Stimulated activated CD8-positive, alpha-beta memory T cell treated with anti-CD3 and anti-CD28 coated beads, Interleukin-4, amount 100 ng/mL, for 1 hour (primary cell): ENCODE measurements at places on chromosomes 5 and 9.

DNA sequence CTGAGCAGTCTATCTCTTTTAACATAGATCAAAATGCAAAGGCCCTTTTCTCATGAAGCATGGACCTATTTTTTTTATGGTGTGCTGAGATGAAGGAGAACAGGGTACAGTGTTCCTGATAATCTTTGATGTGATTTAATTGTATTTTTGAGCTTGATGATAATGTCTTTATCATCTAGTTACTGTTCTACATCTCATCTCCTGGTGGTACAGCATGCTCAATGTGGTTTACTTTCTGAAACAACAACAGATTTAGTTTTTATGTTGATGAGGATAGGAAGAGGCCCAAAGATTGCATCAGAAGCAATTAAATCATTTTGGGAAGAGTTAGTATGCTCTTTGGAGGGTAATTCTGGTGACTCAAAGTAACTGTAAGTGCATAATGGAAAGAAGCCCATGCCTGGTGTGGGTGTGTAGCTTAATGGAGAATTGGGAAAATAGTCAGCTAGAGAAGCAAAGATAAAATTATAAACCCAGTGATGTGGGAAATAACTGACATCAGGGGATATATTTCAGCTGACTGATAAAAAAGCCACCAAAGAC is 123.0 kb upstream of the KCNN2 start:
- no peak for DNase-seq

DNA sequence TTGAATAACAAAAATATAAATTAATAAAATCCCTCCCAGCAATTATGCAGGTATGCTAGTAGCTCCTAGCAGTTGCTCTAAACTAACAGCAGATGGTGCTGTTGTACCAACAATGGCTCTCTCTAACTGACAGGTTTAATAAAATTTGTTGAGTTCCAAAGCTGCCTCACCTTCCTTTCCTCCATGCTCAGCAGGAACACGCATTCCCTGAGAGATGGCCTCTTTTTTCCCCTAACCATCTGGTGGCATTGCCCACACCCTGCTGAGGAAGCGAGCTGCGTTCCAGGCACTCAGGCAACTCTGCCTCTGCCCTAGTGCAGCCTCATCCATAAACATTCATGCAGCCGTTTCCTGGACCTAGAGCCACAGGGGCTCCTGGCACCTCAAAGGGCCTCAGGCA is 106.2 kb downstream of the KLHL3 start:
- no peak for DNase-seq

GRCh38 chr9:73412874-73413273 is 261.2 kb downstream of the ANXA1 start:
- no peak for DNase-seq

DNA sequence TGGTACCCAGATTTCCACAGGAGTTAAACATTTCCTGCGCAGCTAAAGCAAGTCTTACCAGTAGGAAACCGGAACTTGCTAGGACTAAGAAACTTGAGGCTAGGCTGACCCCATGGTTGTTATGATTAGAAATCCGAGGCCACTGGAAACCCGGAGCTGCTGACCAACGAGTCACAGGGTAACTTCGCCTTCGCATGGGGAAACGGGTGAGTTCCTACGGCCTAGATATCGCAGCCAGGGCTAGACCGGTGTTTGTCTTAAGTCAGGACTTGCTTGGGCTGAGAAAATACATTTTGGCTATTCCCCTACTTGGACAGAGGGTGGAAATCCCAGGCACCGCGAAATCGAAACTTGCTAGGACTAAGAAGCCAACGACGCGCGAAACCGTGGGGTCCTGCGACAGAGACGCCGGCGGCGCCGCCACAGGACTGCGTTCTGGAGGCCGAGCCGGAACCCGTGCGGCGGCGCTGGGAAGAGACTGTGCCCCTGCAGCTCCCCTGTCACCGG is 1.6 kb upstream of the ANXA2R start:
- no peak for DNase-seq

GRCh38 chr9:127856094-127856728 is 1.8 kb upstream of the ENG start:
- no peak for DNase-seq

- no peak for DNase-seq
Measured at GRCh38 chr9:113154946-113155345, 4.1 kb downstream of the SLC31A2 start.

DNA sequence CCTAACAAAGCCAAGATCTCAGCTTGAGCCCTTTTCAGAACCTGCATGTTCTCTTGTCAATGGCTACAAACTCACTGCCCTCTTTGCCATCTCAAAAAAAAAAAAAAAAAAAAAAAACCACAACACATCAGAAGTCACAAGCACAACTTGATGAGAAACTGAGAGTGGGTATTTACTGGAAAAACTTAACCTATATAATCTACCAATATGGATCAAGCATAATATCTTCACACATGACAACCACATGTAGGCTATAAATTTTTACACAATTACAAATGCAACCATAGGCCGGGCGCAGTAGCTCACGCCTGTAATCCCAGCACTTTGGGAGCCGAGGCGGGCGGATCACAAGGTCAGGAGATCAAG is 9.0 kb downstream of the MTMR12 start:
- DNase-seq, result no peak

GRCh38 chr5:158845941-158846340 is 253.8 kb downstream of the EBF1 start:
- no peak for DNase-seq

DNA sequence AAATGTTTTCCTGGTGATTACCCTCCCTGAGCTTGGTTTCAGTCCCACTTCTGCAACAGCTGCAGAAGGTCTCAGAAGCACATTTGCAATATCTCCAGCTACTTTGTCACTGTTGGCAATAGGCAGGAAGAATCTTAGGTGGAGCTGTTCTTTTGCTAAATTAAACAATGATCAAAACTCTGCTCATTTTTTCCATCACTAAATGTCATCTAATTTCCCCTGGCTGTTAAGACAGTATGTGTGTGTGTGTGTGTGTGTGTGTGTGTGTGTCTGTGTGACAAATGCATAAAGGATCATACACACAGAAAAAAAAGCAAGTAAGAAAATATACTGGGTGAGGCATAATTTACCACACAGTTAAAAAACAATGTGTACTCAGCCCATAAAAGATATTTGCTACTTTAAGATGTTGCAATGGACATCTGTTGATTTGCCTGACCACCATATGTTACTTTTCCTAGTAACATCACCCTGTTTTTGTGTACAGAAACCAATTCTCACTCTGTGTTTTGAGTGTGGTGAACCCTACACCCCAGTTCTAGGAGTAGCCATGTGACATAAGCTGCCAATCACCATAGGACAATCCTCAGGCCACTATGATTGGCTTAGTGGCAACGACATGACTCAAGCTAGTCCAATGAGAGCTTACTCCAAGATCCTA is 572.6 kb upstream of the CLINT1 start:
- DNase-seq, result no peak

- DNase-seq, result no peak
Measured at GRCh38 chr5:140267559-140268018, 35.3 kb downstream of the PFDN1 start.

DNA sequence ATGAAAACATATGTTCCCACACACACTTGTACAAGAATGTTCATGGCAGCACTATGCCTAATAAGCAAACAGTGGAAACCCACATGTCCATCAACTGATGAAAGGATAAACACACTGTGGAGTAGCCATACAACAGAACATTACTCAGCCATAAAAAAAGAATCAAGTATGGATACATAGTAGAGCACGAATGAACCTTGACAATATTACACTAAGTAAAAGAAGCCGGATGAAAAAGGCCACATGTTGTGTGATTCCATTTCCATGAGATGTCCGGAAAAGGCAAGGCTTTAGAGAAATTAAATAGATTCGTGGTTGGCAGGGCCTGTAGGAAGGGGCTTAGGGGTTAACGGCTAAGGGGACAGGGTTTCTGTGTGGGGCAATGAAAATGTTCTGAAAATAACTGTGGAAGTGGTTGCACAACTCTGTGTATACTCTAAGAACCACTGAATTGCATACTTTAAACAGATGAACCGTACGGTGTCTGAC is 51.4 kb downstream of the COL23A1 start:
- no peak for DNase-seq

DNA sequence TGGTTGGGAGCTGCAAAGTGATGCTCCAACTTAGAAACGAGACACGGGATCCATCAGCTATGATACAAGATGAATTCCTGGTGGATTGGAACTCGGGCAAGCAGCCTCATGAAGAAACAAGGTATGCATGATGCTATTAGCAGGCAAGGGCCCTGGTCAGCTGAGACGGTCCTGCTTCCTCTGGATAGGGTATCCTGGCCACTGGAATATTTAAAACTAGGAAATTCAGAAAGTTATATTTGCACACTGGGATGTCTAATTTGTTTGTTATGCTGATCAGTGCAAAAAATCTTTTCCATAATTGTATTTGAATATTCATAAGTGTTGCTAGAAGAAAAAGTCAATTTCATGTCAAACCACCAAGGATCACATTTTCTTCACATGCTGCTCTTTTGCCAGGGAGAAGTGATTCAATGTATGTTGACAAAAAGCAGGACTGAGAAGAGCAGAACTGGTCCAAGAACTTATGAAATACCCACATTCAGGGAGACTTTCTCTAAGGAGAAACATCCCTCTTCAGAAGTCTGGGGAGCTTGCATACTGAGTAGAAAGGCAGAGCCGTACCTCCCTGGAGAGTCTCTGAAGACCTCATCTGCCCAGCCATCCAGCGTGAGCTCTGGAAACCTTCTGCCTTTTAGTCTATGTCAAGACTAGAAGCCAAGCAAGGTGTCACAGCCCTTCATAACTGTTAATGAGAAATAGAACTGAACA is 6.7 kb upstream of the NXNL2 start:
- DNase-seq, result no peak

GRCh38 chr5:69484891-69485290 is 7.7 kb upstream of the OCLN start:
- DNase-seq, result no peak

DNA sequence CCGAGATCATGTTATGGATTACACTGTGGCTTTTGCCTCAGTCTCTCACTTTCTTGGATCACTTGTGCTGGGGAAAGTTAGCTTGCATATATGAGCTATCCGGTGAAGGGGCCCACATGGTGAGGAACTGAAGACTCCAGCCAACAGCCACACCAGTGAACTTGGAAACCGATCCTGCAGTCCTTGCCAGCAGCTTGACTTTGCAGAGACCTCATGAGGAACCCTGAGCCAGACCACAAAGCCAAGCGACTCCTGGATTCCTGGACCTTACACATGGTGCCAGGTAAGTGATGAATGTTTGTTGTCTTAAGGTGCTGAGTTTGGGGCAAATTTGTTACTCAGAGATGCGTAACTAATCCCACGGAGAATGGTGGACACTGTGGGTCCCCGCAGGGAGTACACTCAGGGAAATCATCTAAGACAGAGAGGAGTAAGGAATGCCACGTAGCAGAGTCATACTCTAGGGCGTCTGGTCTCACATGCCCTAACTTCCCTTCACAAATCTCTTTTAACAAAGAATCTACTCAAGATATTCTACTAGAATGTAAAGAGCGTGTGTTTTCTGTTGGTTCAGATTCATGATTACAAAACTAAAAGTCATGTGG is 76.5 kb upstream of the PJA2 start:
- no peak for DNase-seq

GRCh38 chr5:33850100-33850594 is 41.6 kb downstream of the ADAMTS12 start:
- no peak for DNase-seq

GRCh38 chr9:70340572-70340971 is 73.9 kb downstream of the KLF9 start:
- no peak for DNase-seq

DNA sequence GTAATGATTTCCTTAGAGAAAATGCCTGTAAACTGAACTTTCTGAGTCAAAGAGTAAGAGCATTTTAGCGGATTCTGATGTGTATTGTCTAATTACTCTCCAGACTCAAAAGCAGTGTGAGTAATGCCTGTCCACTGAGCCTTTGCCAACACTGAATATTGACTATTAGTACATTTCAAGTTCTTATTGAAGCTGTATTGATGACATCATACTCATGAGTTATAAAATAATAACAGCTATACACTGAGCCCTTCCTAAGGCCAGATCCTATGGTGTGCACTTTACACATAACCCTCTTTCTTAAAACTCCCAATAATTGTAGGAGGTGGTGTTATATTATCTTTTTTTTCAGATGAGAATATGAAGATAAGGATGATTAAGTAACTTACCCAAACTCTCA is 152.8 kb upstream of the TRPC7 start:
- no peak for DNase-seq

DNA sequence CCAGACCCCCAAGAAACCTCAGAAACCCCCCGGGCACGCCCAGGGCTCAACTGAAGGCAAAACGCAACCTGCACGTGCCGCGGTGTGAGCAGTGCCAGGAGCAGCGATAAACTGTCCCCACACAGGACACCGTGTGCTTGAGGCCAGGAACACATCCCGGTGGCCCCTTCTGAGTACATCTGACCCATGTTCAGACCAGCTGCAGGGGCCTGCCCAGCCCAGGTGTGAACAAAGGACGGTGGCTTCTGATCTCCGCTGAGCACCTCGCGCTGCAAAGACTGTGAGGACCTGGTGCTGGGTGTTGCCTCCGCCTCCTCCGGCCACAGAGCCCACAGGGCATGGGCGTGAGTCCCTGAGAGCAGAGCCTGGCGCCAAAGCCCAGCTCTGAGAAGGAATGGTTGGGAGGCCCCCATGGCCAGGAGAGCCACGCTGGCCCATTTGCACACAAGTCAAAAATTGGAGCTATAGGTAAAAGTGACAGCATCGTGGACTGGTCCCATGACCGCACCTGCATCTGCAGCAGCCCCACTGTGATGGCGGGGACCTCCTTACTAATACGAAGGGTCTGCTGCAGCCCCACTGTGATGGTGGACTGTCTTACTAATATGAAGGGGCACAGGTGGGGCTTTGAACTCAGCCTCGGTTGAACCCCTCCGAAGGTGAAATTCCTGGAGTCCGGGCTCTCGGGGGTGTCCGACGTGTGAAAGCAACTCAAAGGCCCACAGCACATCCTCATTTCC is 31.5 kb downstream of the NDUFS6 start:
- DNase-seq, result no peak

DNA sequence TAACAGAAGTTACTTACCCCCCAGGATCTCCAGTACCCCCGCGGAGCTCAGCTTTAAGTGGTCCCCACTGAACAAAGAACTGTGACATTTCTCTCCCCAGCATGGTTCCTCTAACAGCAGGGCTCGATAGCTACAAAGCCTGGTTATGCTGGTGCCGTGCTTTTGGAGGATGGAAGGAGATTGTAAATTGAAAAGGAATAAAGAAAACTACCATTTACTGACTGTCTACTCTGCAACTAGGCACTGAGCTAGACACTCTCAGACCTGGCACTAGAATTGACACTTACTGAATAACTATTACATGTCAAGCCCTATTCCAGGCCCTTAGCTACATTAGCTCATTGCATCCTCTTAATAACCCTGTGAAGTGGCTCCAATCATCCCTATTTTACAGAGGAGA is 145.3 kb downstream of the TTLL11 start:
- no peak for DNase-seq
